ENCODE measurements at places on chromosomes 12 and 14.

- no peak for DNase-seq
Measured at GRCh38 chr14:83467811-83468210, 1934.2 kb upstream of the SEL1L start.

- DNase-seq: no peak
Measured at GRCh38 chr14:71621276-71621675, 311.0 kb upstream of the RGS6 start.

GRCh38 chr14:22597771-22598098 lies 365 bp upstream of the ABHD4 start:
- no peak for DNase-seq

GRCh38 chr12:40002178-40003169 lies 103.4 kb downstream of the SLC2A13 start:
- no peak for DNase-seq

DNA sequence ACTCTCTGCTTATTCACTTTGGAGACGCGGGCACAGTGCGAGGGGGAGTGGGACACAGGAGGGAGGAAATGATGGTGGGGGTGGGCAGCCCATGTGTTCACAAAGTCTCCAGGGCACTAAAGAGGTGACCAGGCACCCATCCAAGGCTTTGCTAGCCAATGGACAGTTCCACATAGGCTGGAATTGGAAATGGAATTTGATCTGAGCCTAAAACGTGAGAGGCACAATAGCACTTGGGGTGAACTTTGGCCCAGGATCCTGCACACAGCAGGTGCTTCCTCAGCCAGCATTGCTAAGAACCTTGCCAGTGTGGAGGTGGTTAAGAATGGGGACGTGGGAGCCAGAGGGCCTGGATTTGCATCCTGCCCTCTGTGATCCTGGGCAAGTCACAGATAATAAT lies 193.8 kb downstream of the CHST11 start:
- no peak for DNase-seq

- no peak for DNase-seq
Measured at GRCh38 chr12:112713471-112713870, 78.1 kb upstream of the RPH3A start.

GRCh38 chr14:96164861-96165490 lies 39.7 kb upstream of the BDKRB2 start:
- DNase-seq: no peak

- no peak for DNase-seq
Measured at GRCh38 chr12:39627914-39628313, 8.3 kb upstream of the ABCD2 start.

DNA sequence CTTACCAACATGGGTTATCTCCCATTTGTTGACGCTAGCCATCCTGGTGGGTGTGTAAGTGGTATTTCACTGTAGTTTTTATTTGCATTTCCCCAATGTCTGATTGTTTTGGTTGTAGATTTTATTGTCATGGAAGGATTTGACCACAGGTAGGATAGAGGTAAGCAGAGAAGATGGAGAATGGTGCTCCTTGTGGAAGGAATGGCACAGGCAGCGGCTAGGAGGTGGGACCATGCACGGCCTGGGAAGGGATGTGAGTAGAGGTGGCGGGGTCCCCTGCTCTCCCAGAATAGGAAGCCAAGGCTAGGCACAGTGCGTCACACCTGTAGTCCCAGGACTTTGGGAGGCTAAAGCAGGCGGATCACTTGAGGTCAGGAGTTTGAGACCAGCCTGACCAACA lies 41.4 kb downstream of the PHETA1 start:
- DNase-seq: no peak

DNA sequence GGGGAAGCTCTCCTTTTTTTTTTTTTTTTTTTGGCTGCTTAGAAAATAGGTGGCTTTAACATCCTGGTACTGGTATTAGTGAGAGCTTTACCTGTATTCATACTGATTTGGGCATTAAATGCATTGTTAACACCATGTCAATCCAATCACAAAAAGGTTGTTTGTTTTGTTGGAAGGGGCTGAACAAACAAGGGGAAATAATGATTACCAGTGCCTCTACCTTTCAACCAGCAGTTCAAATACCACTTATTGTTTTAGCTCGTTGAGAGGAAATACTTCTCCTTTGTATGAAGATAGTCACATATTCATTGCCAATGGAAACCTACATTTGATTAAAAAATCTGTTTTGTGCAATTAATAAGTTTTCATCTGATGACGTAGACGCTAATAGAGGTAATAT lies 72.9 kb downstream of the MIPOL1 start:
- DNase-seq: no peak

- DNase-seq: no peak
Measured at GRCh38 chr12:22979854-22980469, 355.0 kb downstream of the ETNK1 start.

DNA sequence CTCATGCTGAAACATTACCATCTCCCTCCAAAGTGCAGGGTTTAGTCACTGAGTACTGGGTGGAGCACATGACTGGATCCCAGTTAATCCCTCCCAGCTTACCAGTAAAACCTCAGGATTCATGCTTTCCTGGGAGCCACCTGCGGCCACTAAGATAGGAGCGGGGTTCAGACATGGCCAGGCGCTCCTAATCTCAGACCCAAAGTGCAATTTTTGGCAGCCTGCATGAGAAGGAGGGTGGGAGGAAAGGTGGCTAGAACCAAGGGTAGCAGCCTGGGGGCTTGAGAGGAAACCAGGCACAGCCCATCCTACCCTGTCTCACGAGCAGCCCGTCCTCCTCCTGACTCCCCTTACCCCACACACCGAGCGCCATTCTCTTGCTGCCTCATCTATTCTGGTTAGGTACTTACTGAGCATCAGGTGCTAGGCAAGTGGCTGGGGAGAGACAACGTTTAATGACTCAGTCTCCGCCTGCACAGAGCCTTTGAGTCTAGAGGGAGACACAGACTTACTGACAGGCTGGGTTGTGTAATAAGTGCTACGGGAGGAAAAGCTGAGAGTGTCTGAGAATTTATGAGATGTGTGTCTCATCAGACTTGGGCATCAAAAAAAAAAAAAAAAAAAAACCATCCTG lies 9.9 kb downstream of the GPRC5A start:
- DNase-seq: no peak

GRCh38 chr12:30823156-30823699 lies 68.5 kb upstream of the CAPRIN2 start:
- DNase-seq: no peak

DNA sequence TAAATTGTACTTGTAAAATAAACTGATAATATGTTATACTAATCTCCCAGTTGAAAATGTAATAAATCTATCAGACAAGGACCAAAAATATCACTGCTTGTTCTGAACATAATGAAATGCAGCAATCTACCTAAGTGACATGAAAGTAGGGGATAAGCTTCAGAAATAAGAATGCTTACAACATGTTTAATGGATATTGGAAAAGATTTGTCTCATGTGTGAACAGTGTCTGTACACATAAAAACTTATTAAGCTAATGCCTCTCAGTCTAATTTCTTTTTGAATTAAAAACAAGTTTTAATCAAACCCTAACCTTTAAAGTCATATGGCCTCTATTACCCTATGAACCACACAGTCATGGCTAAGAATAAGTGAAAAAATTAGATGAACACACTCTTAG lies 465.3 kb downstream of the MDGA2 start:
- DNase-seq: no peak

GRCh38 chr14:79680087-79680486 lies 531.2 kb downstream of the DIO2 start:
- no peak for DNase-seq

DNA sequence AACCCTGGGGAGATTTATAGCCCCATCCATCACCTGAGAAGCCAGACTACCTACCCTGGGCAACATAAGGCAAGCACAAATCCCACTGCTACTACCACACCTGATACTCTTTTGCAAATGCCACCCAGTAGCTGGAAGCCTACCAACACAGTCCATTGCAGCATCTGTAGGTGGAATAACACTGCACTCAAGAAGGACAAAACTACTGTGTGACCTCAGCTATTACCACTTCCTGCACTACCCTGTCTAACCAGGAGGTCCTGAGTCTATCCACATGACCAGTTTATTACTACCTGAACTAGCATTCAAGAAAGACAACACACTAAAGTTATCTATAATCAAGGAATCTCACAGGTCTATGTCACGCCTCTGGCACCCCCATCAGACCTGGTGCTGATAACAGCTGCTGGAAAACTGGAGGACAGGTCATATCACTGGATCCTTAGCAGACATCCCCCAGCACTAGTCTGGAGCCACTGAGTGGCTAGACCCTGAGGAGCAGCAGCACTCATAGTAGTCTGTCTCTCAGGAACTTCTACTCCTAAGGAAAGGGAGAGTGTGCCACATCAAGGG lies 2.9 kb upstream of the CLEC1A start:
- no peak for DNase-seq

GRCh38 chr14:100665511-100666032 lies 61.1 kb upstream of the DLK1 start:
- no peak for DNase-seq

GRCh38 chr14:76396714-76397187 lies 20.8 kb downstream of the ESRRB start:
- DNase-seq: no peak

DNA sequence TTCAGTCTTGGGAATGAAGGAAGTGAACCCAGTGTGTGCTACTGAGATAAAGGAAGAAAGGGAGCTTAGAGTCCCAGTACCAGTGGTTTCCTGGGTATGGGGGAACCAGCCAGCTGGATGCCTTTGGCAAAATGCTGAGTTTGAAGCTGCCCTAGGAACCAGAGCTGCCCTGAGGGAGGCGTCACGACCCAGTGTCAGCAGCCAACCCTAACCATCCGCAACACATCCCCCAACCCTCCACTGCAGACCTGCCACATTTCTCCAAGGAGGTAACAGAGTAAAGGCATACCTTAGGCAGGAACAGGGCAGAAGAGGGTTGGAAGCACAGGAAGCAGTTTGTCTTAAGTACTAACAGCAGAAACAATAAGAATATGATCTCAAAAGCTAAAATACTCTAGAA lies 28.6 kb downstream of the PRDM4 start:
- DNase-seq: no peak

DNA sequence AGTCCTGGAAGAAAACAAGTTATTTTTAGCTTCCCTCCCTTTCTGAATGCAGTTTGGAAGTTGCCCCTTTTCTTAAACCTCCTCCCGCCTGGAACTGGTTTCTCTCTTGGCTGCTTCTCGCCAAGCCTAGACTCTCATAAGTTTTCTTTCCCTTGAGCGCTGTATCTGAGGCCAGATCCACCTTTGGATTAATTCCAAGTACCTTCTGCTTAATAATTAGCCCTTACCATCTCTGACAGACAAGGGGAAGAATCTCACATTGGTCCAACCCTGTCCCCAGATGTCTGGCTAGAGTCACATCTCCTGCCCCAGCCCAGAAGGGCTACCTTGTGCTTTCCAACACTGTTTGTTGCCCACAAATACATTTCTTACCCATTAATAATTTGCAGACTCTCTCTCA lies 161.8 kb upstream of the RGS6 start:
- no peak for DNase-seq

- no peak for DNase-seq
Measured at GRCh38 chr12:52655251-52655650, 3.2 kb upstream of the KRT2 start.

- no peak for DNase-seq
Measured at GRCh38 chr14:74402401-74403251, 23.4 kb downstream of the SYNDIG1L start.

GRCh38 chr12:41629611-41630010 lies 441.5 kb downstream of the PDZRN4 start:
- DNase-seq: no peak

- no peak for DNase-seq
Measured at GRCh38 chr12:57435293-57435692, 709 bp downstream of the INHBC start.

DNA sequence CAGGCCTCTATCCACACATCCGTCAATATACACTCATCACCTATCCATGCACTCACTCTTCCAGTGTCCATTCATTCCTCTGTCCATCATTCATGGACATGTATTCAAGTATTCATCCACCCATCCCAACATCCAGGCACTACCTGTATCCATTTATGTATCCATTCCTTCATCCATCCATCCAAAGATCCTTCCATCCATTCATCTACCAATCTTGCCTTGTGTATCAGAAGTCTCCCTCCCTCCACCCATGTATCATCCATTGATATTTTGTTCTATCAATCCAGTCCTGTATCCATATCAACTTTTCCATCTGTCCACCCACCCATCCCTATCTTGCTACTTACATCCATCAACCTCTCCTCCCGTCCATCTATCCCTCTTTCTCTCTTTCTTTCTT lies 4.0 kb downstream of the BEGAIN start:
- DNase-seq: no peak

GRCh38 chr12:45863332-45863731 lies 127.0 kb downstream of the SCAF11 start:
- DNase-seq: no peak

DNA sequence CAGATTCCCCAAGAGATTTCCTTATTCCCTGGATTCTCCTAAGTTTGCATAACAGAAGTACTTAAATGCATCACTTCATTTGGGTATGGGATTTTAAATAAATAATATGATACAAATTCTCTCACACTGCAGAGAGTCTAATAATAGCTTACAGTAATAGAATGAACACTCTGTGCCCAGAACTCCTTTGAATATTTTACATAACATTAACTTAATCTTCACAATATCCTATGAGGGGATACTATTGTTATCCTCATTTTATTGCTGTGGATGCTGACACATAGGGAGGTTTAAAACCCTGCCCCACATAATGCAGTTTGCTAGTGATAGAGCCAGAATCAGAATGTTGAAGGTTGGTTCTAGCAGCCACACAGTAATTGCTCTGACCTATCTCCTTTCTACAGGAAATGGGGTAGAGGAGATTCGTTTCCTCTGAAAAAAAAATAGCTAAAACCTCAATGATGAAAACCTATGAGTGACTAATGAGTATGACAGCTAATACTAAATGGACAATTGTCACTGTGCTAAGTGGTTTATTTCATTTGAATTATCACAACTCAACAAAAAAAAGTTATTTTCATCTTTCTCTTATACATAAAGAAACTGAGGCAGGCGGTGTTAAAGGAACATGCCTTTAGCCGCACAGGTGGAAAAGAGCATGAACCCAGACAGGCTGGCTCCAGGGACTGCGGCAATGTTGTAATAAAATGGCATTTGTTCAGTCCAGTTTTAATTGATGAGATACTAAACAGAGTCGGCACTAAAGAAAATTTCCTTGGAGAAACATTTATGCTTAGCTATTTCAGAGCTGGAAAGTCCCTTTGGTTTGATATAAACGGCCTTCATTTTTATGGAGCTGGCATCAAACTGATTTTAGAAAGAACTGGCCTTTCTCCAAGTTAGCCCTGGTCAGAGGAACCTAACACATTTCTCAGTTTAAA lies 880.9 kb downstream of the NRXN3 start:
- DNase-seq: no peak

All from stimulated activated CD4-positive, alpha-beta T cell treated with anti-CD3 and anti-CD28 coated beads, TNF-alpha, amount 100 ng/mL, for 4 hours (primary cell).